ENCODE measurements at places on chromosomes 2 and 18. TPM values are rescaled to one million over a fixed set of nuclear protein-coding genes. Genes with fewer than 3 reads are reported as not detected.

GRCh38 chr2:172427990-172428831, 825 bp downstream of the ITGA6 start:
- peak overlapping the region; percentile 78 for H3K4me3 ChIP-seq
- H3K27me3 ChIP-seq, result peaks cover 12% of the 10 kb centered on the region
- H3K27ac ChIP-seq, result no peak overlapping the region
- H3K4me1 ChIP-seq, result peaks cover 13% of the 10 kb centered on the region

The IL1RL1 gene
- total RNA-seq, result not detected

The ZNF521 gene
- 57.1 TPM for total RNA-seq

The KLHL41 gene
- total RNA-seq, result 0.89 TPM

The MEP1B gene
- not detected for total RNA-seq

DNA sequence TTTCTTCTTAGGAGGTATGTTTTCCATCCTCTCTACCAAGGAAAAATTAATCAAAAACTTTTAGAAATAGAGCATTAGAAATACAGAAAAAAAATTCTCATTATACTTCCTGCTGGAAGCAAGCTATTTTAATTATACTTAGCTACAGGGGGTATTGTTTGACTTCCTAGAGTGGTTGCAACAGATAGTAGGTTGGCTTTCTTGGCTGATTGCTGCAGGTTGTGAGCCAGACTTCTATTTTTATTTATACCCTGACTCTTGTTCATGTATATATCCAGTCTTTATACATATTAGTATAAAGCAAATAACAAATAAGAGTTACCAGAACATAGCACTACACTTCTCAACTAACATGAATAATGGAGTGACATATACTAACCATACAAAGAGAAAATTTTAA, 460.8 kb upstream of the REG3G start:
- H3K4me1 ChIP-seq, result no peaks in the 10 kb centered on the region
- H3K36me3 ChIP-seq, result no peaks in the 10 kb centered on the region
- no peak overlapping the region for H3K27ac ChIP-seq
- no peak overlapping the region for H3K4me3 ChIP-seq

DNA sequence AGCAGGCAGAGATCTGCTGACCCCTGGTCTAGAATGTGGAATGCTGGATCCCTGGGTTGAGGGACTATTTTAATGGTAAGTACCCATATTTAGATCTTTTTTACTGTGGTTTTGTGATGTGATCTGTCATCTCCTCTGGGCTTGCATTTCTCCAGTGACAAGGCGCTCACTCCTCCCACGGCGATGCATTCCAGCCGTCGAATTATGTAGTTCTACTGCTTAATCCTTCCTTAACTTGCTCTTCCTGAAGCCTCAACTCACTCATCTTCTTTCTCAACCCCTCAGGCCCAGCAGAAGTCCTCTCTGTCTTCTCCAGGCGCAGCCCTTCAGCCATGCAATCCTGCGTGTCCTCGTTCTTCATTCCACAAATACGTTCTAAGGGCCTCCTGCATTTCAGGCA, 51.2 kb downstream of the HPCAL1 start:
- DNase-seq, result no peak
- no peaks in the 10 kb centered on the region for H3K27me3 ChIP-seq
- no peak overlapping the region for H3K27ac ChIP-seq
- no peak overlapping the region for H3K4me3 ChIP-seq
- H3K4me1 ChIP-seq, result peaks cover 11% of the 10 kb centered on the region
